Stimulated activated naive CD4-positive, alpha-beta T cell (primary cell): ENCODE measurements at places on chromosomes 2 and 18.

GRCh38 chr18:59621027-59621426 is 76.2 kb downstream of the CCBE1 start:
- no peak for DNase-seq

DNA sequence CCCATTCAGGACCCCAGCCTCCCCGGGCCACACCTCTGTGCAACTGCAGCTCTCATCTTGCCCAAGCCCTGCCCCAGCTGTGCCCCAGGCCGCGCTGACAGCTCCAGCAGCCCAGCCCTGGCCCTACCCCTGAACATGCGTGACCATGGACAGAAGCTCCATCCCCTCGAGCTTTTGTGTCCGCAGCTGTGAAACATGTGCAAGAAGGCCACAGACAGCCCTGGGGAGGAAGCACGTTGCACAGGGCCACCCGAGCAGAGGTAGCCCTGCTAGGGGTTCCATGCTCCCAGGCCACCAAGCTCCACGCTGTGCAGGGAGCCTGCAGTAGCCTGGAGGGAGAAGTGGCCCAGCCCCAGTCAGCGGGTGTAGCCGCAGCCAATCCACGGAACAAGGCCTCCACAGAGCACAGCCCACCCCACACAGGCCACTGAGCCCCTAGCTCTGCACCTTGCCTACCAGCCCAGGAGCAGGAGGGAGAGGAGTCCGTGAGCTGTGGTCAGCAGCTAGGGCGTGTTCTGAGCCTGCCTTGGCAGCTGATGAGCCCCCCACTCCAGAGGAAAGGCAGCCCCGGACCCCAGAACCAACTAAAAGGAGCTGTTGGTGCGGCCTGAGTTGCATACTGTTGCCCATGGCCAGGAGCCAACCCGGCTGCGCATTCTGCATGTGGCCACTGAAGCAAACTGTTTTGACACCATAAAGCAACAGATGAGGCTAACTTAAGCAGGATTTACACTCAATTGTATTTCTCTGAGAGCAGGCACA is 184.0 kb downstream of the SEPTIN10 start:
- DNase-seq, result no peak

DNA sequence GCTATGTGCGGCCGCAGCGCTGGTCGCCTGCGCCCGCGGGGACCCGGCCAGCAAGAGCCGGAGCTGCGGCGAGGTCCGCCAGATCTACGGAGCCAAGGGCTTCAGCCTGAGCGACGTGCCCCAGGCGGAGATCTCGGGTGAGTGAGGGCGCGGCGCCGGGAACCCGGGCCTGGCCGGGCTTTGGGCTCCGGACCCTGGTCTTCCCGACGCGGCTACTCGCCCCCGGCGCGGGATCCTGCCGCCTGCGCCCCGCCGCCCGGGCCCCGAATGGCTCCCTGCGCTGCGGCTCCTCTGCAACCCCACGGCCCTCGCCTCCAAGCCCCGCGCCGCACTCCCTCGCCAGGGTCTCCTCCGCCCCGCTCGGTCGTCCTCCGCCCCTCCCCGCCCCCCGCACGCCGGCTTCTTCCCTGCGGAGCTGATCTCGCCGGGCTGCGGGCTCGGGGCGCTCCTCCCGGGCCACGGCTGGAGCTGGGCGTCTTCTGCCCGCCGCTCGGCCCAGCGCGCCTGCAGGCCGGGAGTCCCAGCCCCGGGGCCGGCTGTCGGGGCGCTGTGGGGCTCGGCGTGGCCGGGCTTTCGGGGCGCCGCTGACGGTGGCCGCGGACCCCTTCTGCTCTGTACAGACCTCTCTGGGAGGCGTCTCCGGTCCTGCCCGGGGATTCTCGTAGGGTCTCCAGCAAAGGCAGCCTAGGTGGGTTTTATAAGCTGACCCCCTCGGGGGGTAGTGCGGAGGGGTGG is 652 bp downstream of the GPC1 start:
- no peak for DNase-seq

DNA sequence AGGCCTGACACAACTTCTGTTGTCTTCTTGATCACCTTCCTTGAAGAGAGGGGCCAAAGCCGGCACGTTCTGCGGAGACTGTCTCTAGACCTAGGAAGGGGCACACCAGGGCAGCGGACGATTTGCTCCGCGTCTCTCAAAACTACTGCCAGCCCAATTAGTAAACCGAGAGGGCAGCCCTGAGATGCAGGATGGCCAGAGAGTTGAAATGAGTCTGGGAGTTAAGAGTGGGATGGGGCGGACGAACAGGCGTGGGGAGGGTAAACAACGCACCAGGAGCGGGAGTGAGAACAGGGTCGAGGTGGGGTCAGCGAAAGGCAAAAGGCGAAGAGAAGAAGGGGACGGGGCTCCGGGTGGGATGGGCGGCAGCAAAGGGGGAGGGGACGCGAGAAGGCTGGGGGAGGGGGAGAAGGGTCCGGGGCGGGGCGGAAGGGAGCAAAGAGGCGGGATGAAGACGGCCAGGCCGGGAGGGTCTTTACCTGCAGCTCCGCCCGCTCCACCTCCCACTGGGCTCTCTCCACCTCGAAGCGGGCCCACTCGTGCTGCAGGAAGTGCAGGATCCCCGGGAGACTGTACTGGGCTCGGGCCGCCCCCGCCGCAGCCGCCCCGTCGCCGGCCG is 476 bp downstream of the STRN start:
- DNase-seq, result no peak

DNA sequence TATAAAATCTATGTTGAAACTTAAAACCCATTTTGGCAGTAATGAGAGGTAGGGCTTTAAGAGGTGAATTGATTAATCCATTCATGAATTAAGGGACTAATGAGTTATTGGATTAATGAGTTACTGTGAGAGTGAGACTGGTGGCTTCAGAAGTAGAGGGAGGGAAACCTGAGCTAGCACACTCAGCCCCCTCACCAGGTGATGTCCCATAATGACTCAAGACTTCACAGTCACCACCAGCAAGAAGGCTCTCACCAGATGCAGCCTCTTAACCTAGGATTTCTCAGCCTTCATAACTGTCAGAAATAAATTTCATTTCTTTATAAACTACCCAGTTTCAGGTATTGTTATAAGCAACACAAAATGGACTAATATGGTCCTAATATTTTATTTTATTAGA is 621.7 kb upstream of the ACVR2A start:
- no peak for DNase-seq

DNA sequence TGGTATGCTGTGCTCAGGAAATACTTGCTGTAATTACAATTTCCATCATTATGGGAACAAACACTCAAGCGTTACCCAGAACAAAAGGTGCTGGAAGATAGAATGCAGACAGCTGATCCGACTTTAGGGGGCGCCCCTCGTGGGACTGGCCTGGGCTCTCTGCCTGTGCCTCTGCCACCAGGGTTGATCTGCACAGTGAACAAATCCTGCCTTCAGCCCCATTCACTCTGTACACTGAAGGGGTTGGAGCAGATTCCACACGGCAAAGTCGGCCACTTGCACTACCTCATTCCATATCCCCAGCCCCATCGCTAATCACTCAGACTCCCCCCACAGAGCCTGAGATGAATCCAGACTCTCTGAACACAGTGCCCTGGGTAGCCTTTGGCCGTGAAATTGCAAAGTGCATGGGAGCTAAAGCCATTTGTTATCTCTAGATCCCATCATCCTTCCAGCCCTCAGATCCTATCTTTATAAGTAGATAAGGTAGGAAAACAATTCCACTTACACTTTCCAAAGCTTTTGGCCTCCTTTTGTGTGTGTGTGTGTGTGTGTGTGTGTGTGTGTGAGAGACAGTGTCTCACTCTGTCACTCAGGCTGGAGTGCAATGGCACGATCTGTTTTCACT is 69.3 kb downstream of the INPP5D start:
- no peak for DNase-seq

DNA sequence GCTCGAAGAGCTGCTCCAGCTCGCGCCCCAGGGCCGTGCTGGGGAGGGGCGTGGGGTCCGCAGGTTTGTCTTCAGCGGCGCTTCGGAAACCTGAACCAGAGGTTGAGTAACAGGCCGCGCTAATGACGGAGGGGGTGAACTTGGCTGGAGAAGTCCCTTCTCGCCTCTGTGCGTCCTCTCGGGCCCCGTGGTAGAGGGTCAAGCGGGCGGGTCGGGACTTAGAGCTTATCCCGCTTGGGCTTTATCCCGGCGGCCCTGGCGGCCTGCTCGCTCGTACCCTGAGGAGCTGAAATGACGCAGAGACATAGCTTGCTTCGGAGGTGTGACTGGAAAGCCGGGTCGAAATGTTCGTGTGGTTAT is 479 bp downstream of the RNMT start:
- DNase-seq, result no peak

- no peak for DNase-seq
Observed at GRCh38 chr2:25388491-25388890, 46.8 kb upstream of the DNMT3A start.

- DNase-seq, result no peak
Observed at GRCh38 chr18:76881744-76882143, 59.4 kb downstream of the ZNF236 start.

- DNase-seq, result no peak
Observed at GRCh38 chr18:74261053-74261713, 30.6 kb downstream of the CYB5A start.

DNA sequence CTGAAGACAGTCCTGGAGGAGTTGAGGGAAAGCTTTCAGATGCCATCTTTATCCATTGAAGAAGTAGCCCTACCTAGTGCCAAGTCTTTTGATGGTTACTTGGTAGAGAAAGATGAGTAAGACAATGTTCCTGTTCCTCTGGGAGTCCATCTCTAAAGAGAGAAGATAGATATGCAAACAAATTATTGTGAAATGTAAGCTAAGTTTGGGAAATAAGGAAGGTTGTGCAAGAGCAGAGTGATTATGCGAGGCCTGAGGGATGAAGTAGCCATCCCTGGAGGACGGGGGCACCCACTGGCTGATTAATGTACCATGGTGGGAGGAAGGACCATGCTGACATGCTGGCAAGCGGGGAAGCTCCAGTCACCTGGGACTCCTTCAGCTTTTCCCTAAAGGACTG is 994 bp upstream of the DTNA start:
- no peak for DNase-seq

- no peak for DNase-seq
Observed at GRCh38 chr2:60675301-60675700, 80.8 kb upstream of the PAPOLG start.

GRCh38 chr2:120177001-120177621 is 46.1 kb downstream of the TMEM185B start:
- DNase-seq, result peak; percentile 73

DNA sequence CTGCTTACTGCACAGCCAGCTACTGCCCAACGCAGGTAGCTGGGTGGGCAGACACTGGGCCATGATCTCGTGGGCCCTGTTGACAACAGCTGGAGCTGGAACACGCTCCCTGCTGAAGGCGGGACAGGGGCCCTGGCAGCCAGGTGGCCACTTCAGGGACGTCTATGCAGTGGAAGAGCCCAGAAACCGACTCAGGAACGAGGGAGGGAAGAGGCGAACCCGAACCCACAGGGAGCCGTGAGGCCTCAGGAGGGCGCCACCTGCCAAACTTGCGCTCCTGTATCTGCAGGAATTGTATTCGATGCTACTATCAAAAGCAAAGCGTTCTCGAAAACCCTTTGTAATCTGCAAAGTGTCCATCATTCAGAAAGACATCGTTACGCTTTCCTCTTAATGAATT is 198.4 kb downstream of the EIPR1 start:
- DNase-seq, result no peak

DNA sequence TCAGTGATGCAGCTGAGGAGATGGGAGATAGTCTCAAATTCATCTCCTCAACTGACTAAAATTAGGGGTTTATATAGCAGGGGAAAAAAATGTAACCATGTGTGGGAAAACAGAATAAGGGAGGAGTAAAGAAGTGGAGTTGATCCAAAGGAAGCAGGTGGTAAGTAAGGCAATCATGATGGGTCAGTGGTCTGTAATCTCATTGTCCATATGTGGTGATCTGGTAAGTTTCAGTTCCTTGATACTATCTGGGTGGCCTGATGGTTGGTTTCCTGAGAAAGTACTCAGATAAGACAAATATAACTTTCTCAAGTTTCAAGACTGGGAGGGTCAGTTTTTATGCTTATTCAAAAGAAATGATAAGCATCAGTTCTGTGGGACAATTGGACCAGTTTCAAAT is 312.3 kb upstream of the KCNJ3 start:
- no peak for DNase-seq

DNA sequence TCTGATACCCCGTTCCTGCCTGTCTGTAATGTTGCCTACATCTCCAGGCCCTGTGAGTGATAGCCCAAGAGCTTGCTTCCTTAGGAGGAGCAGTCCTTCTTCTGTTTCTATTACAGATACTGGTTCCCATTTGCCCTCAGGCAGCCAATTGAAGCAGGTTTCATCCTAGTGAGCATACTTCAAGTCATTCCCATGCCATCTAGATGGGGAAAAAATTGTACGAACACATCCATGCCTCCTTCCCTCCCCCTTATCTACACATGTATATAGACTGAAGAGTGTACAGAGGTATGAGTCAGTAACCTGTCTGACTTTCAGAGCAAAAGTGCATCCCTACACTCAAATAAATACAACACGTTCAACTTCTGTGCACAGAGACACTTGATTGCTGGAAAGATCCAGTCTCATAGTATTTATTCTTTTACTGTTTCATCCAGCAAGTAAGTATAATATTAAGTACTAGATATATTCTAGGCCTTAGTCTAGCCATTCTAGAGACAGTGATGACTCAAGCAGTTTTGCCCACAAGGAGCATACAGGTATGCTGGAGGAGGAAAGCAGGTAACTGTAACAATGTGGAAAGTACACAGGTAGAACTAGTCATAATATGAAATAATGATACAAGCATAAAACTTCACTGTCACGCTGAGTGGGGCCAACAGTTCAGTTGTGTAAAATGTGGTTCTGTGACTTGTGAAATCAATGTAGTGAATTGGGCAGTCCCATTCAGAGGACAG is 153.4 kb downstream of the MGAT5 start:
- no peak for DNase-seq

DNA sequence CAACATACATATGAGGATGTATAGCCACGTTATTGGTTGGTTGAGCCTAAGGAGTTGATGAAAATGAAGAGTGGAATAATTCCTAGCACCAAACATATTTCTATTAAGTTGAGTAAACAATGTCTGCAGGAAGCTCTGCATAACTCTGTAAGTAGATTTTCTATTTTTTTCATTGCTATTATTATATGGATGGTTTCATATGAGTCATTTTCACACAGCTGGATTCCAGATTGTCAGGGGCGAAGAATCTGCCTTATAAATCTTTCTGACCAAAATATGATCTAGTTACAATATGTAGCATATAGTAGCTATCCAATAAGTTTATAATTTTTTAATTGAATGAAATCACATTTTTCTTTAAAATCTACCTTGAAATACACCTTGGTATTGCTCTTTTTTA is 468.0 kb upstream of the PKDCC start:
- DNase-seq, result no peak

DNA sequence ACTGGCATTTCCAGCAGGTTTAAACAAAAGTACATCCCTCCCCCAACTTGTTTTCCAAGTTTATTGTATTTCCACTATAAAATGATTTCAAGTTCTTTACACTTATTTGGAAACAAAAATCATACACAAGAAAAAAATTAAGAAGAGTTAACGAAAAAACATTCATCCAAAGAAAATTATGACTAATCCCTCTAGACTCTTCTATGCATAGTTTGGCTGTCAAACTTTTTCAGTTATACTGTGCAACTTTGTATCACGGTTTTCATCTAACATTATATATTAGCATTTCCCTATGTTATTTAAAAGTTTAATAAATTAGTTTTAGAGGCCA is 627 bp downstream of the WDCP start:
- no peak for DNase-seq
